CD4-positive, alpha-beta memory T cell (primary cell): ENCODE measurements at places on chromosomes 13 and 19.

- peak; percentile 94 for DNase-seq
These were observed 57.9 kb upstream of the C1QTNF9 start for GRCh38 chr13:24251525-24251924.

DNA sequence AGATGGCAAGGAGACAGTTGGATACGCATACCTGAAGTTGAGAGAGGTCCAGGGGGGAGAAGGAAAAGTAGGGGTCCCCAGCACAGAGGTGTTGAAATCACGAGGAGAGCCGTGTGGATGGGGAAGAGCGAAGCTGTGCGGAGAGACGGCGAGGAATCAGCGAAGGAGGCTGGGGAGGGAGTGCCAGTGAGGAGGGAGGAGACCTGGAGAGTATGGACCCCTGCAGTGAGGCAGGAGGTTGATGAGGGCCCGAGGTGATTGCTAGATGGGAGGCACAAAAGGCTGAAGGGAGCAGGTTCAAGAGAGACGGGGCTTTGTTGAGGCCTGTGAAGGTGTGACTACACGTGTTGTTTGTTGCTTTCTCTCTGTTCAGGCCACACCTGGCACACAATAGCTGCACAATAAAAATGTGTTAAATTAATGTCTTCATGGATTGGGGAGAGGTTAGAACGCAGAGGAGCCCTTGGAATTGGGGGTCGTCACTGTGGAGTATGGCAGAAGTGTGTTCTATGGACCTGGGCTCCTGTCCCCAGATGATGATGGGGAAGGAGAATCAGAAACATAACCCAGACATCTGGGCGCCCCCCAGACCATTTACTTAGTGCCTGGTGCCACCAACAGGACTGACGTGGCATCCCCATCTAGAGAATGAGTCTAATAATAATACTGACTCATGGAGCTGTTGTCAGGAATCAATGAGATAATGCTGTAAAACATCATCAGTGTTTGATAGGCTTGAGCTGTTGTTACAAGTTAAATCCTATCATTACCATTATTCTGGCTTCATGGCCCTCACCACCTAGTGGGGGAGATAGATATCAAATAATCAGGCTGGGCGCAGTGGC, 137.5 kb downstream of the SIPA1L3 start:
- no peak for DNase-seq

GRCh38 chr13:85797311-85797710, 1.9 kb downstream of the SLITRK6 start:
- DNase-seq, result no peak

DNA sequence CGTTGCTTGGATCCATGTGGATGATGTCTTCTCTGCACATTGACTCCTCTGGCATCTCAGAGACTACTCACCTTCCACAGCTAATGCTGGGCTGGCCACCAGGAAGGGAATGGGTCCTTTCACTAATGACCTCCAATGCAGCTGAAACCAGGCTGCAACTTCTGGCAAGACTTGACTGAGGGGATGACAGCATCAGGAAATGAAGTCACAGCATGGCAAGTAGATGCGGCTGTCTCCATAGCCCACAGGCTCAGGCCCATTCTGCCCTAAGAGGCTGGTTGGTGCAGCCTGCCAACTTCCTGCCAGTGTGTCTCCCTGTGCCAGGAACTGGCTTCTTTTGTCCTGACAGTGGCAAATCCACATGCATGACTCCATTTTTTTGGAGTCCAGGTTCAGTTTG, 467.3 kb downstream of the TSHZ3 start:
- DNase-seq, result no peak

- peak; percentile 98 for DNase-seq
These were observed at the start of the genes NFKBIB and SIRT2 for GRCh38 chr19:38899447-38900201. Gene NFKBIB (plus strand): TSS chr19:38899969. CDS start chr19:38900033, 64 bp downstream. Gene SIRT2 (minus strand): TSS chr19:38899618. CDS start chr19:38899521, 97 bp downstream.

GRCh38 chr19:7326105-7326877, 22.4 kb upstream of the ARHGEF18 start:
- DNase-seq, result peak; percentile 24

- no peak for DNase-seq
These were observed 3.2 kb downstream of the ZNF726 start for GRCh38 chr19:23917856-23918255.

DNA sequence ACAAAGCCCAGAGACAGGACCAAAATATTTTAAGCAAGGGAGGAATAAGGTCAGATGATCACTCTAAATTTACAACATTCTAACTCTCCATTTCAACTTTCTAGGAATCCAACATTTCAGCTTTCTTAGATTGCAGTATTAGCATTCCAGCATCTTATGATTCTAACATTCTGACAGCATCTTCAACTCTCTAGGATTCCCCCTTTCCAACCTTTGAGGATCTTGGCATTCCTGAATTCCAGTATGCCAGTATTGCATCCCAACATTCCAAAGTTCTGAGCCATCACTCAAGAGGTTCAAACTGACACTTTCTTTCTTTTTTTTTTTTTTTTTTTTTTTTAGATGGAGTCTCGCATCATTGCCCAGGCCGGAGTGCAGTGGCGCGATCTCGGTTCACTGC, 13.8 kb downstream of the TGFB1 start:
- no peak for DNase-seq

GRCh38 chr19:46624958-46625661, at the start of gene PTGIR:
Gene PTGIR (minus strand): TSS chr19:46625089. CDS start chr19:46624225, 864 bp downstream.
- DNase-seq, result no peak

DNA sequence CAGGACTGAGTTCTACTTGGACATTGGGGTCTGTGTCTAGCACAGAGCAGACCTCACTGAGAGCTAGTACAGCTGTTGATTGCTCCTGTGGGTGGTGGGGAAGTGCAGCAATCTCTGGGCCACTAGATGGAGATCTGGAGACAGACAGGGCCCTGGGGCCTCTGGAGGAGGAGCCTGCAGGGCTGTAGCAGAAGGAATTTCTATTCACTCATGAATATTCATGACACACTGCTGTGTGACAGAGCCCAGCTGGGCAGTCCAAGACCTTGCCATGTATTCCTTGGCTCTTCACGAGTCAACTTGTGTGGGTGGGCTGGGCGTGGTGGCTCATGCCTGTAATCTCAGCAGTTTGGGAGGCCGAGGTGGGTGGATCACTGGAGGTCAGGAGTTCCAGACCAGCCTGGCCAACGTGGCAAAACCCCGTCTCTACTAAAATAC, 37.5 kb downstream of the SUGP2 start:
- DNase-seq, result no peak

DNA sequence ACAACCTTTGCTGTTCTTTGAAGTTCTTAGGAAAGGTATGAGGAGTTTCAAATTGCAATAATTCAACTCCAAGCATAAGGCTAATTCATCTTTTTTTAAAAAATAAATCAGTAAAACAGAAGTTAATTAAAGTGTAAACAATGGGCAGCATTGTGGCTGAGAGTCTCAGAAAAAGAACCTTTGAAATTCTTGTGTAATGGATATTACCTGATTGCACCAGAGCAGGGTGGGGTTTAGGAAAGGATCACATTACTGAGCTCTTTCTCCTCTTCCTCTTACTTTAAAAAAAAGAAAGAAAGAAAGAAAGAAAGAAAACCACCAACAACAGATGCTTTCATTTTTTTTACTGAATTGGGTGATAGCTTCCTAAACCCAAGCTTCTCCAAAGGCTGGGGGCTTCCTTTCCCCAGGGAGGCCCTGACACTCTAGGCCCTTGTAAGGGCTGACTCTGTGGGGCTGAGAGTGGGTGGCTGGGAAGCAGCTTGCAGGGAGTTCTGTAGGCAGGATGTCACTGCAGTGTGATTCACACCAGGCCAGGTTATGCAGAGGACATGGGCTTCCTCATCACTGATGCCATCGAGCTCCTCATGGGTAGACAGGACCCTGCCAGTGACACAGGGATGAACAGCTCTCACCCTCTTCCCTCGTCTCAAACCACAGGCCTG, 564.5 kb downstream of the FGF9 start:
- DNase-seq, result no peak

DNA sequence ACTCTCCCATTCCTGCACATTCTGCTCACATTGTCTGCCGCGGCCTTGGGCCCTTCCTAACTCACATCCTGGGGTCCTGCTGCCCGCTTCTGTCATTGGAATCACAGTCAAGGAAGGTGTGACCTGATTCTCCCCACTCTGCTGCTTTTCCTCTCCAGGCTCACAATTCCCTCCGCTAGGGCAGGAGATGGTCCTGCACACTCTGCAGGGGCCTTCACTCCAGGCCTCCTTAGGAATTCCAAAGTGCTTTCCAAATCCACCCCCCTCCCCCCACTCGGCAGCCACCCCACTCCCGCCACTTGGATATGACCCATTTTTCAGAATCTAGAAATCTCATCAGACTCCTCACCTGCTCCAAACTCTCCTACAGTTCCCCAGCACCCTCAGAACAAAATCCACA, 3.1 kb upstream of the SLC5A5 start:
- DNase-seq, result no peak

DNA sequence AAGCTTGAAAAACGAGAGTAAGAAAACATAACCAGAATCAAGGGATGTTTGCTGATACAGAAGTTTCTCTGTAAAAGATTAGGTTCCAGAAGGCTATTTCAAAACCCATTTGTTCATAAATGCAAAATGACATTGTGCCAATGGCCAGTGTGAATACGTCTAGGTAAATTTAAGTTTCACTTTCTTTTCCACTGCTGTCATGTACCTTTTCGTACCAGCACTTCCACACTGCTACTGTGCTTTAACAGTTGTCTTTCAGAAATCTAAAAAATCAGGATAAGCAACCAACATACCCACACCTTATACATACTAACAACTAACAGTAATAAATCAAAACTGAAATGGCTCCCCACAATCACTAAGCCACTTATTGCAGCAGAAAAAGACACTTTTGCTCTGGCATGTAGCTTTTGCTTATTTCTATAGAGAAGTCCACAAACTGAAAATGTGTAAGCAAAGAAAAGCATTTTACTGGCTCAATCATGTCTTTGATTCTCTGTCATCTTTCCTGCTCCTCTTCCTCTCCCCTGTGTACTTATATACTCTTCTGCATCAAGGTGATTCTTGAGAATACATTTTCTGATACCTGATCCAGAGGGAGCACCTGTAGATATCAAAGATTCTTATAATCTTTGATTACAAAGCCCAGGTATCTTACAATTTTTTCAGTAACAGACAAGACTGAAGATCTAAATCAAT, 34.3 kb downstream of the ELF1 start:
- DNase-seq, result peak; percentile 58

DNA sequence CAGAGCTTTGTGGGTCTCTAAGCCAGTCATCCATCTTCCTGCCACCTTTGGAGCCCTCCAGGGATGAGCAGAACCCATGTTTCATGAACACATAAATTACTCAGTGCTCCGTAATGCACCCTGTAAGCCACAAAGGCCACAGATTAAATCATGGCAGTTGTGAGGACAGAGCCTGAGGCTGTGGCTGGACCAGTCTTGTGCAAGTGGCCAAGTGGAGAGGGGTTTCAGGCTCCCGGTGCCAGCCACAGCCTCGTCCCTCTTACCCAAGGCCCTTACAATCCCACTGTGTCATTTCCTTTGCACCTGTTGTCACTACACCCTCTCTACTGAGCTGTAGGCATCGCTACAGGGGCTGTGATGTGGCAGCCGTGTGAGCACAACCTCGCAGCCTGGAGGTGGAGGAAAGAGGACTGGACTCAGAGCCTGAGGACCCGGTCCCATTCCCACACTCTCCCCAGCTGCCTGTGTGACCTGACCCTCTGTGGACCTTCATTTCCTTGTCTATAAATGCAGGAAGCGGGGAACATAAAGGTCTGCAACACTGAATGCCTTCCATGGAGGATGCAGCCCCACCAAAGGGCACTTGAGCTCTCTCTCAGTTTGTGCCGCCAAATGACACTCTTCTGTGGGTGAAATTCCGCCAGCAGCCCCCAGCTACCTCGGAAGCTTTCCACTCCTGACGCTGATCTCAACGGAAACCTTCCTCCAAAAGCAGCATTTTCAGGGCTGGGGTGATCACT, 792.0 kb downstream of the UQCRFS1 start:
- no peak for DNase-seq

- DNase-seq, result no peak
These were observed 177.5 kb downstream of the ABCC4 start for GRCh38 chr13:95123726-95124125.

DNA sequence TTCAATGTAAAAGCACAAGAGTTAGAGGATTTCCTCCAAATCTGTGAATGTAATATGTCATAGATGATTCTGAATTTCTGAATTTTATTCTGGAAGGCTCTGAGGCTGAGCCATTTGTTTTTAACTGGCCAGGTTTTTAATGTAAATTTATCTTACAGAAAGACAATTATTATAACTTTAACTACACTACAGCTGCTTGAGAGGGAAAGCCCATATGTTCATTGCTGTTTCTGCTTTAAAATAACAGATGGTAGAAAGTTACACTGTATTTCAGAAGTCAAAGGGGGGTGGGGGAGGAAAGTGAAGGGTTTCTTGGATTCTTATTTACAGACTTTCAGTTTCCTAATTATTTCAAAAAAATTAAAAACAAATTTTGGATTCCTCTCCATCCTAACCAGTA, 62.8 kb downstream of the DNAJC15 start:
- no peak for DNase-seq

DNA sequence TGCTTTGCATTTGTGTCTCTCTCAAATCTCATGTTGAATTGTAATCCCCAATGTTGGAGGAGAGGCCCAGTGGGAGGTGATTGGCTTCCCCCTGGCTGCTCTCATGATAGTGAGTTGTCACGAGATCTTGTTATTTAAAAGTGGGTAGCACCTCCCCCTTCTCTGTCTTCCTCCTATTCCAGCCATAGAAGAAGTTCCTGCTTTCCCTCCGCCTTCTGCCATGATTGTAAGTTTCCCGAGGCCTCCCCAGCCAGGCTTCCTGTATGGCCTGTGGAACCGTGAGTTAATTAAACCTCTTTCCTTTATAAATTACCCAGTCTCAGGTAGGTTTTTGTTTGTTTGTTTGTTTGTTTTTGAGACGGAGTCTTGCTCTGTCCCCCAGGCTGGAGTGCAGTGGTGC, 3.8 kb downstream of the LILRA4 start:
- no peak for DNase-seq

DNA sequence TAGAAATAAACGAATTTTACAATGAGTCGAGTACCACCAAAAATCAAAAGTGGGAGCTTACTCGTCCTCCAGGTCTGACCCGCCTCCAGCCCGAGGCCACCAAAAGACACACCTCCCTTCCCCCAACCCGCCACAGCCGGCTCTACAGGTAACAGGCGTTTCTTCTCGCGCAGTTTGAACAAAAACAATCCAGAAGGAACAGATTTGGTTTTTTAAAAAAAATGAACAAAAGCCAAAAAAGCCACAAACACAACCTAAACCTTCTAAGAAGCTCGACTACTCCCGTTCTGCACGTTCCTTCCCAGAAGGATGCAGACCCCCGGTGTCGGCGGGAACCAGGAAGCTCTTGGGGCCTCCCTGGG, 671 bp downstream of the ZDHHC20 start:
- DNase-seq, result peak; percentile 43

GRCh38 chr19:46737298-46737654, 8.6 kb upstream of the FKRP start:
- no peak for DNase-seq
